ENCODE measurements at places on chromosomes 11 and 22. TPM values are rescaled to one million over a fixed set of nuclear protein-coding genes. Genes with fewer than 3 reads are reported as not detected.
A peak's percentile ranks its signal among the peaks of the same experiment; 100 is the strongest.

GRCh38 chr11:108733479-108734116, 68.7 kb downstream of the DDX10 start:
- DNase-seq: no peak

DNA sequence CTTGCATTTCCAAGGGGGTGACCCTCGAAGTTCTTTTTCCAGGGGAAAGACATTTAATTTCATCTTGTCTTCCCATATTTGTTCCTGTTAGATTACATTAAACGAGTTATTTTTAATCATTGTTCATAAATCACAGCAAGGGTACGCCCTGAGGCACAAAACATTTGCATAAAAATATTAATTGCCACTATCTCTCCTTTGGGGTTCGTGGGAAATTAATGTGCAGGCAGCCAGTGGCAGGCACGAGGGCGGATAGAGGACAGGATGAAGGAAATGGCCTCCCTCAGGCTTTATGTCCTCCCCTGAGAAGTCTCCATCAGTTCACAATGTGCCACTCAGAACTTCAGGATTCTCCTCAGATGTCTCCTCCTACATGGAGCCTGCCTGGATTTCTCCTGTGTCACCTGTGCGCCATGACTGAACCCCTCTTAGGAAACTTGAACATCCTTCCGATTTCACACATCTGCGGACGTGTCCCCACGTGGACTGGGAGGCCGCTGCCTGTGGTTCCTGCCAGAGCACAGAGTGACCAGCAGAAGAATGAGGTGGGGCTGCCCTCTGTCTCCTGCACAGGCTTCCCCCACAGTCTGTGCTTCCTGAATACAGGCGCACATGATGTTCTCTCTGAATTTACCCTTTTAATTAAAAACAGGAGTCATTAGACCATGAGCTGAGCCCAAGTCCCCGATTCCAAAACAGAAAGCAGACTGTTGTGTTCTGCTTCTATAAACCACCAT, 1085.9 kb downstream of the TBC1D22A start:
- no peak for DNase-seq

Gene KRTAP5-10
- not detected for total RNA-seq

DNA sequence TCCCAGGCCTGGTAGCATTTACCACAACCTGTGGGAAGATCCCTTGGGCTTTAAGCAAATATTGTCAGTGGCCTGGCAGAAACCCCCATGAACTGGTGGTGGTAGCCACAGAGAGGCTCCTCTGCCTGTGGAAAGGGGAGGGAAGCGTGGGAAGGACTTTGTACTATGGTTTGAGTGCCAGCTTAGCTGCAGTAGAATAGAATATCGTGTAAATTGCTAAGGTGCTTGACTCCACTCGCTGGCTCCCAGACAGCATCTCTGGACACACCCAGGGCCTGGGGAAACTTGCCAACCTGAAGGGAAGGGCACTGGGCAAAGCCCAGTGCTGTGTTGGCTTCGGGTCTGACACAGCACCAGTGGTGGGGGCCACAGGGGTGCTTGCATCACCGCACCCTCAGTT, 52.6 kb downstream of the XRRA1 start:
- no peak for DNase-seq

DNA sequence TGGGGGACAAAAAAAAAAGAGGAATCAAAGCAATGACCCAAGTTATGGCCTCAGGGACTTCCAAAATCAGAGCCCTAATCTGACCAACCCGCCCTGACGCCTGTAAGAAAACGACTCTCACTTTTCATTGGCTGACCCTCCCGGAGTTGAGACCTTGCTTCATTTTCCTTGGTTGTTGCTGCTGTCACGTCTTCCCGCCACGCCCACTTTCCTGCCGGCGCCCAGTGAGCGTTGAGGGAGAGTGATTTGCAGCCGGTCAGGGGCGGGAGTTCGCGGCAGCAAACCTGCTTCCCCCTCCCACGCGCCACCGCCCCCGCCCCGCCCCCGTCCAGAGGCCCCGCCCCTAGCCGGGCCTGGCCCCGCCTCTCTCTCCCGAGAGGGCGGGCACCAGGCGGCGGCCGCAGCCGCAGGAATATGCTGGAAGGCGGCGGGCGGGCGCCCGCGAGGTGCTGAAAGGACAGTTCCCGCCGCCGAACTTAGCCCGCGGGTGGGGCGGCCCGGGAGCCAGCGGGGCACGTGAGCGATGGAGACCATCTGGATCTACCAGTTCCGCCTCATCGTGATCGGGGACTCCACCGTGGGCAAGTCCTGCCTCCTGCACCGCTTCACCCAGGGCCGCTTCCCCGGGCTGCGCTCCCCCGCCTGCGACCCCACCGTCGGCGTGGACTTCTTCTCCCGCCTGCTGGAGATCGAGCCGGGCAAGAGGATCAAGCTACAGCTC, at the start of gene RAB39A:
RAB39A (plus strand) TSS at position 403 of the 721 bp plus-strand sequence; CDS start at position 524, 121 bp downstream.
- DNase-seq: peak; percentile 91

Gene LDHAL6A
- total RNA-seq: 0.96 TPM

DNA sequence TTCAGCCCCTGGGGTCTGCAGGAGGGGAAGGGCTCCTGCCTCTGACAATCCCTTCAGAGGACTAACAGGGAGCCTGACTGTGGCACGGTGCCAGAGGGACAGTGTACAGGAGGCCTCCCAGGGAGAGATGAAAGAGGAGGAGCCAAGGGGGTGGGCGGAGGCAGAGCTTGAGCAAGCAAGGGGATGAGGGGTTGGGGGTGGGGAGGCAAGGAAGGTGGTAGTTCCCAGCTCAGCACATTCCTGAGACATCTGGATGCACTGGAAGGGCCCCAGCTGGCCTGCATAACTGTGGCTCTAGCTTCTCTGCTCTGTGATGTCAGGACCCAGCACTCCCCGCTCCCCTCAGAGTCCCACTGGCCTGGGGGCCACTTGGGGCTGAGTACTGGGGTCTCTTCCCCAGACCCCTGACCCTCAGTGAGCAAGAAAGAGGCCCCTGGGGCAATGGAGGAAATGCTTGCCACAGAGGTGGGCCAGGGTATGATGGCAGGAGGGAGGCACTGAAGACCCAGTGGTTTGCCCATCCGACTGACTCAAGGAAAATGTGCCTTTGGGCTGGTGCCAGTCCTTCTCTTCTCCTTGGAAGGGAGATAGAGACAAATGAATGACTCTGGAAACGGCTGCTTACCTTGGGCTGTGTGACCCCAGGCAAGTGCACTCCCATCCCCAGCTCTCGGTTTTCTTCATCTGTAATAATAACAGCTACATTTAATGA, 13.3 kb downstream of the CREB3L1 start:
- peak; percentile 98 for DNase-seq

GRCh38 chr11:115324581-115325432, 179.4 kb downstream of the CADM1 start:
- DNase-seq: peak; percentile 75

DNA sequence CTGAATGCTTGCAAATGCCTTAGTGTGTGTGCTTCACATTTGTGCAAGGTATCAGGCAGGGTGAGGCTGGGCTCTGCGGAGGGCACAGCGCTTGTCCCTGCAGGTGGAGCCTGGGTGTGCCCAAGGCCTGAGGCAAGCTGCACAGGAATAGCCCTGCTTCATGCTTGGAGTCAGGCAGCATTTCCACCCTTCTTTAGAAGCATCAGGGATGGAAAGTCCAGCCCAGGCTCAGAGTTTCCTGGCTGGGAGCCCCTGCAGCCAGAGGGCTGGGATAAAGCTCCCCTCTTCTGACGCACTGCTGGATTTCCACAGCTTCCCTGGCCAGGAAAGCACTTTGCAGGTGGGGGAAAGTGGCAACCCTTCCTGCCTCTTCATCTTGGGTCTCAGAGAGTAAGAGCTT, 63.4 kb downstream of the GALNT18 start:
- peak; percentile 90 for DNase-seq

GRCh38 chr22:21628386-21629254, 1.2 kb downstream of the YDJC start:
- no peak for DNase-seq

Gene INPP5J
- 6.3 TPM for total RNA-seq

GRCh38 chr22:26394777-26395176, 34.3 kb upstream of the ASPHD2 start:
- no peak for DNase-seq

GRCh38 chr22:31193092-31193491, 19.0 kb upstream of the LIMK2 start:
- no peak for DNase-seq

DNA sequence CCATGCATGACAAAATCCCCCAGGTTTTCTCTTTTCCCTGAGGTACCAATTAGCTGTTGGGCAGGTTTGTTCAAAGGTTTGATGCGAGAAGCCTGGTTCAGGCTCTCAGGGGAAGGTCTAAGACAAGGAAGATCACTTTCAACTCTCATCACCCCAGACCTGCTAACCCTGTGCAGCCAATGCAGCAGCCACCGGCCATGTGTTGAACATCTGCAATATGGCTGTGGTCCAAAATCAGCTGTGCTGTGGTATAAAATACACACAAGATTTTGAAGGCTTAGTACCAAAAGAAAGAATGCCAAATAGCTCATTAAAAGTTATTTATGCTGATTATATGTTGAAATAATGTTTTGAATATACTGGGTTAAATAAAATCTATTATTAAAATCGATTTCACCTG, 58.5 kb downstream of the SMCO4 start:
- peak; percentile 74 for DNase-seq

DNA sequence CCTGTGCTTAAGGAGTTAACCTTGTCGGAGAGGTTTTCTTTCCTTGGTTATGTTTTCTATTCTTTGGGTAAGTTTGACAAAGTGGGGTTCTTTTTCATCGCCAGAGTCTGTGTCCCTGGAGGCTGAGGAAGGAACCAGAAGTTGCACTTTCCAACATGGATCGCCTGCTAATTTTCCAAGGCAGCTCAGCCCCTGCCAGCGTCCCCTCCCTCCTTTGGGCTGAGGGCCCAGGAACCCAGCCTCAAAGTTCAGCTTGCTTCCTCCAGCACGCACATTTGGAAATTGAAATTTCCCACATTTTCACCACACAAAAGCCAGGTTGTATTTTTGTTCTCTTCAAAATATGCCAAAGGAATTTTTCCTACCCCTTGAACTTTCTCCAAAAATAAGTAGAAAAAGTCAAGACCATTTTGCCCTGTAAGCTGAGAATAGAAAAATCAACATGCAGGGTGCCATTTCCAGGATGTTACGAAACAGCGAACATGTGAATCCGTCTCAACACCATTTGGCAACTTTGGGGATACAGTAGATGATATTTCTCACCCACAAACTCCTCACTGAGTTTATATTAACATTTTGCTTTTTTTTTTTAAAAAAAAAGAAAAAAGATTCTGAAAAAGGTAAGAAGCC, 343.5 kb downstream of the TENM4 start:
- DNase-seq: no peak

- DNase-seq: no peak
These were observed 1293.9 kb downstream of the JRKL start for GRCh38 chr11:97683733-97684132.

DNA sequence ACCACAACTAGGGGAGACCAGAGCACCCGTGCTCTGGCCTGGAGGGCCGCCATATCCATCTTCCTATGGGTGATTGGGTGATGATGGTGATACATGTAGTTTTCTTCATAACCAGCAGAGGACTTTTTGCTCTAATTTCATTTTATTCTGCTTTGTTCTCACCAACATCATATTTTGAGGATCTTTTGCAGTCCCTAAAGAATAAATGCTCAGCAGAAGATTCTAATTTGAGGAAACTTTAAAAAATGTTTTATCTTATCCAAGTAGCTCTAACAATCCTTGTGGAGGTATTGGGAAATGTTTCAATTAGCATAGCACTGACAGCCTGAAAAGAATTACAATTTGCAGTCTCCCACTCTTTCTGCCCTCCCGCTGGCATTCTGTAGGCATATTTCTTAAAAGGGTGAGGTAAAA, 544.0 kb downstream of the NTM start:
- no peak for DNase-seq

- no peak for DNase-seq
These were observed 9.0 kb upstream of the VPREB1 start for GRCh38 chr22:22235558-22235957.

GRCh38 chr11:45078236-45079074, 68.0 kb upstream of the PRDM11 start:
- DNase-seq: peak; percentile 55

DNA sequence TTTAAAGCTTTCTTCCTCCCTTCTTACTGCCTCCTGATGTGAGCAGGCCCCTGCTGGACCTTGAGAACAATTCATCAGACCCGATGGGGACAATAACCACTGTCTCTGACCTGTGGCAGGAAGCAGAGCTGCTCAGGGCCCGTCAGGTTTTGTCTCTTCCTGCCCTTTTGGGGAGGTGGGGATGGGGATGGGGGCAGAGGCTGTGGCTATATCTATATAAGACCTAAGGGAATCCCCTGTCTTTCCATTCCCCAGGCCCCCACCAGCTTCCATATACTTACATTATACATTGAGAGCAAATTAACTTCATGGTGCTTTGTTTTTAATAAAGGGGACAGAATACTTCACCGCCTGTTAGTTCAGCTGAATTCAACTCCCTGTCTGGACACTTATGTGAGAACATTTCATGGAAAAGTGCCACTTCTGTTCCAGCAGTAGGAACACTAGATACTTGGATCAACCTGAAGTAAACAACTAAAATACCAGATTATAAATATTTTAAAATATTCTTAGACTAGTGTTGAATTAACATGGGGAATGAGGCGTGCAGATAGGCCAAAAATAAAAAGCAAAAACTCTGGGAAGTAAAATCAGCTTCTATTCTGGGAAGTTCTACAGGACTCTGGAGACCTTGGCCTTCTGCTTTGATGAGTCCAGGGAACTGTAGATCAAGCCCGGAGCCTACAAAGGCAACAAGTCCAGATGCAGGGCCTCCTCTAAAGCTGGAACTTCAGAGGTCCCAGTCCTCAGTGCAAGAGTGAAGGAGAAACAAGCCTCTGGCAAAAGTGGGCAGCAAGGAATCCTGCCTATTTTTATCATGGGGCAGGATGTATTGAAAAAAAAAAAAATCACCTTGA, 11.1 kb downstream of the ZP1 start:
- DNase-seq: no peak

DNA sequence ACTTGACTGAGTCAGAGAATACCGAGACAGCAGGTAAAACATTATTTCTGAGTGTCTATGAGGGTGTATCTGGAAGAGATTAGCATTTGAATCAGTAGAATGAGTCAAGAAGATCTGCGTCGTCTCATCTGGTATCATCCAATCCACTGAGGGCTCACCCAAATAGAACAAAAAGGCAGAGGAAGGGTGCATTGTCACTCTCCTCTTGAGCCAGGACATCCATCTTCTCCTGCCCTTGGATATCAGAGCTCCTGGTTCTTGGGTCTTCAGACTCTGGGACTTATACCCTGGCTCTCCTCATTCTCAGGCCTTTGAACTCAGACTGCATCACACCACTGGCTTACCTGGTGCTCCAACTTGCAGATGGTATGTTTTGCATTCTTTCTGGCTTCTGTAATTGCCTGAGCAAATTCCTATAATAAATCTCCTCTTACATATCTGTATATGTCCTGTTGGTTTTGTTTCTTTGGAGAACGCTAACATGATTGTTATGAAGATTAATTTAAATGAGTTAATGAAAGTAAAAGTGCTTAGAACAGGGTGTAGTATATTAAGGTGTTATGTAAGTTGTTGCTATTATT, 49.3 kb downstream of the ME3 start:
- DNase-seq: peak; percentile 43

Measured in umbilical cord (tissue), 2 donors.